ENCODE measurements at places on chromosomes 7 and 10.

GRCh38 chr10:124134251-124134893 lies 41.0 kb upstream of the CHST15 start:
- DNase-seq, result no peak

DNA sequence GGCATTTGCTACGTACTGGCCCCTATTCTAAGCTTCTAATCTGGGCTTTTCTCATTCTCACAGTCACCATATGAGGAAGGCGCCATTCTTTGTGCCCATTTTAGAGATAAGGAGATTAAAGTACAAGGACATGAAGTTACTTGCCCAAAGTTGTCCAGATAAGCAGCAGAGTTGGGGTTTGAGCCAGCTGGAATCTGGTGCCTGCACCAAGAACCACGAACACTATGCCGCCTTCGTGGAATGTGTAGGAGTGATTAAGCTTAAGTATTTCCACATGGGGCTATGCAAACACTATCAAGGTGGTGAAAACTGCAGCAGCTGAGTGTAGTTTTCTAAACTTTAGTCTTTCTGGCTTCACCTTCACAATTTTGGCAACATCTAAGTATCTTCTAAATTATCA lies 342.7 kb upstream of the ETV1 start:
- DNase-seq, result no peak

DNA sequence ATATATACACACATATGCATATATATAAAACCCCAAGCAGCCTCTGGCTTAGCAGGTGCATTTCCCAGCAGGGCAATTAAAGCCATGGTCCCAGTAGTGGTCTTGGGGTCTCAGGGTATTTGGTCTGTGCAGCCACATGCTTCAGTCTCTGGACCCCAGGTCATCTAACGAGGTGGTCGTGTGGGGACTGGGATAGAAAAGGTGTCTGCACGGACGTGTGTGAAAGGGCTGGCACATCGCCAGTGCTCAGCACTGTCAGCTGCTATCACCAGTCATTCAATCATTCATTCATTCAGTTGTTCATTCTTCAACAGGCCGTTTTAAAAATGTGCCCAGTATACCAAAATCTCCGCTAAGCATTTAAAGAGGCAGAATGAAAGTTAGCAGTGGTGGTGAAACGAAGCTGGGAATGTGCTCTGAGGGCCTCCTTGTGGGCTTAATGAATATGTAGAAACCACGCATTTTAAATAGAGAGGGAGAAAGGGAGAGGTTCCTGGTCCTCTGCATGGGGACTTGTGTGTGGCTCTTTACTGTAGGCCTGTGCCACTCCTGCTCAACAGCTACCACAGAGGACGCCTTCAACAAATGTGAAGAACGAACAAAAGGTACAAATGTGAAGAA lies 170.4 kb downstream of the EGFR start:
- DNase-seq, result no peak

DNA sequence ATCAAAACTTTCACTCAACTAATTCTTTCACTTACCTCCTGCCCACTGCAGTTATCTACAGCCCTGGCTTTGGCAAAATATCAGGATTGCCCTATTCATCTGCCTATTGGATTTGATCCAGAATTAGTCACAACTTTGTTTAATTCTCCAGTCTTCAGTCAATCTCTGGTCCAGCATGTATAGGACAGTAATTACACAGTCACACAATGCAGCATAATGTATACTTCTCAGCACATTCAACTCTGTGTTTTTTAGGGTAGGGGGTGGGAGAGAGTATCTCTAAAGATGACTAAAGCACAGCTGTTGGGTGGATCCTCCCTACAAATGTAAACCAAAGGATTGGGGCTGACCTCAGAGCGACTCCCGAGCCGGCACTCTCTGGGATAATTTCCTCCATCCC lies 17.7 kb upstream of the NRP1 start:
- DNase-seq, result peak; percentile 73

DNA sequence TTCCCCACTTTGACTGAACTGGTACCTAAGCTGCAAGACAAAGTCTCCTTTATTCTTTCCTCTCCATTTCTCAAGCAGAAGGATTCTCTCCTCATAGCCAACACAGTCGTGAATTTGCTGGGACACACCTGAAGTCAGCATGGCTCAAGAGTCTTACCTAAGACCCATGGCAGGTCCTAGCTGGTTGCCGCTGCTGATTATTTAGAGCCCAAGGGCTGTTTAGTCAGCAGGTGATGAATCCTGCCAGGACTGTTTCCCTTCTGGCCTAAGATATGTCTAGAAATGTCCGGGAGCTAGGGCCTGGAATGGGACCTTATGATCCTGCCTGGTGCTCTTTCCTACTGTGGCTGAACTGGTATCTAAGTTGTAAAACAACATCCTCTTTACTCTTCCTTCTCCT lies 82.8 kb downstream of the AHCYL2 start:
- DNase-seq, result no peak

DNA sequence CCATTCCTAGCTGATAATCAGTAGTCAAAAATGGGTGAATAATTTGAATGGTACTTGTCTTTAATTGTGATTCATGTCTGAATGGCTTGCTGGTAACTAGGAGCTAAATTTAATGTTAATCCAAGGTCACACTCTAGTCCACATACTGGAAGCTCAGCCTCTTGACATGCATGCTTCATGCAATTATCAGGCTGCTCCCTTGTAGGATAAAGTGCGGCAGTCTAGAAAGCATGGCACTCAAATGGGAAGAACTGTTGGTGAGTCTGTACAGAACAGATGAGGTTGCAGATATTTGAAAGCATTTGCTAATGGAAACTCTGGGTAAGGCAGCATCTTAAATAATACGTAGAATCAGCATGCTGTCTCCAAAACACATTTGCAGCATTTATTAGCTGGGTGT lies 499.4 kb downstream of the AUTS2 start:
- no peak for DNase-seq

DNA sequence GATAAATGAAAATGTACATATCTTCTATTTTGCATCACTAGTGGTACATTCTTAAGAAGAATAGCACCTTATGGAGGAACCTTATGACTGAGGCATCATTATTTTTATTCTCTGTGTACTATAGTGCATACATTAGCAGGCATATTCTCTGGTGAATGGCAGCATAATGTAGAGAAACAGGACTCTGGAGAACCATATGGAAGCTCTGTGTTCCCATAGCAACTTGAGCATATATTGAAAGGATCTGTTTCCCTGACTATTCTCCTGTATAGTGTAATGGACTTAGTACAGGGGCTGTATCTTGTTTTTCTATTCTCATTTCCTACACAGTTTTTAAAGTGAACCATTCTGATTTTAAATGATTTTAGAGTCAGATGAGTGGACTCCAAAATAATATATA lies 128.4 kb upstream of the SMIM30 start:
- no peak for DNase-seq

DNA sequence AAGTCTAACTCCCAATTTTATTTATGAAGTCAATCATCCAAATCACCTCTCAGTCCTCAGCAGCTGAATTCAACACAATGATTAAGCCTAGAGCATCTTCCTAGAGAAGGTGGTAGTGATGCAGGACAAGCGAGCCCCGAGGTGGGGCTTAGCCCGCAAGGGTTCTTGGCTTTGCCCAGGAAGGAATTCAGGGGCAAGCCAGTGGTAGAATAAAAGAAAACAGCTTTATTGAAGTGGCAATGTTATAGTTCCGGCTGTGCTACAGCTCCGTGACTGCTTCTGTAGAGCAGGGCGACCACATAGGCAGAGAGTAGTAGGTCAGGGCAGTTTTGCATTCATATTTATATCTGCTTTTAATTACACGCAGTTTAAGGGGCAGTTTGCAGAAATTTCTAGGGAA lies 18.1 kb downstream of the IL2RA start:
- DNase-seq, result no peak

DNA sequence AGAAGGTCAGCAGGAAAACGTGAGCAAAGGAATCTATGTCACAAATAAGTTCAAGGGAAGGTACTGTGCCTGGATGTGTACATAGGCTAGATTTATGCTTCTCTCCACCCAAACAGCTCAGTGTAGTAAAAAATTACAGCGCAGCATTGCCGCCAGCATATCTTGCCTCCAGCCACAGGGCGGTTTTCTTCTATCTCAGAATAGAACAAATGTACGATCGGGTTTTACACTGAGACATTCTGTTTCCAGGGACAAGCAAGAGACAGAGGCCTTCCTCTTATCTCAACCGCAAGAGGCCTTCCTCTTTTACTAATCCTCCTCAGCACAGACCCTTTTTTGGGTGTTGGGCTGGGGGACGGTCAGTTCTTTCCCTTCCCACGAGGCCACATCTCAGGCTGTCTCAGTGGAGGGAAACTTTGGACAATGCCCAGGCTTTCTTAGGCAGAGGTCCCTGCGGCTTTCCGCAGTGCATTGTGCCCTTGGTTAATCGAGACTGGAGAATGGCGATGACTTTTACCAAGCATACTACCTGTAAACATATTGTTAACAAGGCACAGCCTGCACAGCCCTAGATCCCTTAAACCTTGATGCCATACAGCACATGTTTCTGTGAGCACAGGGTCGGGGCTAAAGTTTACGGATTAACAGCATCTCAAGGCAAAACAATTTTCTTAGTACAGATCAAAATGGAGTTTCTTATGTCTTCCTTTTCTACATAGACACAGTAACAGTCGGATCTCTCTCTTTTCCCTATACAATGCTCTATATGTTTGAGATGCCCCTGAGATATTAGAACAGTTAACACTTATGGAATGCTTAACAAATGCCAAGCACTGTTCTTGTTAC lies 11.6 kb upstream of the ABHD11 start:
- no peak for DNase-seq

GRCh38 chr7:155837126-155837479 lies 24.8 kb upstream of the SHH start:
- no peak for DNase-seq

DNA sequence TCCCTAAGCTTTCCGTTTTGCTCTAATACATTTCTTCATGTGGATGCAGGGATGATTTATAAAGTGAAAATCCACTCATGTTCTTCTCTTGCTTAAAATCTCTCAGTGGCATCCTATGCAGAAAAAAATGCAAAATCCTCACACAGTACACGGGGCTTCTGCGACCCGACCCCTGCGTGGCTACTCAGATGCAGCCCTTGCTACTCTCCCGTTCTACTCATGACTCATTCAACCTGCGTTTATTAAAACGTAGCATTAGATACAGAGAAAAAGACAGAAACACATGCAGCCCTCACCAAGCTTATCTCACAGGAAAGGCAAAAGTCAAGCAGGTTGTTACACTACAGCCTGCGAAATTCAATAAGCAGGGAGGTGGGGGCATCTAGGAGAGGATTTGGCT lies 284.4 kb upstream of the PFKP start:
- DNase-seq, result no peak

- DNase-seq, result peak; percentile 21
Measured at GRCh38 chr10:43785252-43785651, 136.6 kb upstream of the ZNF32 start.

GRCh38 chr10:58662314-58662713 lies 149.6 kb downstream of the BICC1 start:
- DNase-seq, result no peak

DNA sequence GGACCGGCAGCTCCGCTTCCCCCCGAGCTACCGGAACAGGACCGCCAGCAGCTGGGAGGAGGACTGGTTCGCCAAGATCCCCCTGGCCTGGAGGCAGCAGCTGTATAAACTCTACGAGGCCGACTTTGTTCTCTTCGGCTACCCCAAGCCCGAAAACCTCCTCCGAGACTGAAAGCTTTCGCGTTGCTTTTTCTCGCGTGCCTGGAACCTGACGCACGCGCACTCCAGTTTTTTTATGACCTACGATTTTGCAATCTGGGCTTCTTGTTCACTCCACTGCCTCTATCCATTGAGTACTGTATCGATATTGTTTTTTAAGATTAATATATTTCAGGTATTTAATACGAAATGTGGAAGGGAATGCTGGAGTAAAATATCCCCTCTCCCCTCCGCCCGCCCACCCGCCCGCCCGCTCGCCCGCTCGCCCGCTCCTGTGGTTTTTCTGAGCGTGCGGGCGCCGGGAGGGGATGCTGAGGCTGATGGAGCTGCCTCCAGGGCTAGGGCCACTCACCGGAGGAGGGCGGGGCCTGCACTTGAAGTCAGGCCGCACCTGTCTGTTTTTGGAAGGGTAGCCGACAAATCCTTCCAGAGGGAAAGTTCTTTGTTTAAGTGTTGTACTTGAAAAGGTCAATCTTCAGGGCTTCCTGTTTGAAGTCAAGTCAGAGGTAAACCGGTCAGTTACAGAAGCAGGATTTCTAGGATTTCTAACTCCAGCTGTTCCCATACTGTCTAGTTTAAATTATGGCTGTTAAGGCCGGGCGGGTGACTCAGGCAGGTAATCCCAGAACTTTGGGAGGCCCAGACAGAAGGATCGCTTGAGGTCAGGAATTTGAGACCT lies 30.5 kb downstream of the CHST12 start:
- no peak for DNase-seq

- DNase-seq, result no peak
Measured at GRCh38 chr7:73507556-73507955, 14.5 kb downstream of the BAZ1B start.

DNA sequence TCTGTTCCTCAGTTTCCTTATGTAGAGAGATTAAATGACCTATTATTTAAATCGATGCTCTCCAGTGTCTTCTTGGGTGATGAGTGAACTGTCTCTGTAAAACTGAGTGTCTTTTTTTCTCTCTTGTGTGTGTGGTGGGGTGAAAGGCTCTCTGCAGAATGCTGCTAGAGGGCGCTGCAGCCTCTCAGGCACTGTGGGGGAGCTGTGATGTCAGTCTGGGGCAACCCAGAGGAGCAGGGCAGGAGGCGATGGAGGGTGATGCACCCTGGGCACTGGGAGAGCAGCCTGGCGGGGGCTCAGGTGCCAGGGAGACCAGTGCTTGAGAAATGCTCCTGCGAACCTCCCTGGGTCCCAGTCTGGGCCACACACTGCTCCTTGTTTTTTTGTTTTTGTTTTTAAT lies 110.1 kb upstream of the POM121L12 start:
- no peak for DNase-seq

DNA sequence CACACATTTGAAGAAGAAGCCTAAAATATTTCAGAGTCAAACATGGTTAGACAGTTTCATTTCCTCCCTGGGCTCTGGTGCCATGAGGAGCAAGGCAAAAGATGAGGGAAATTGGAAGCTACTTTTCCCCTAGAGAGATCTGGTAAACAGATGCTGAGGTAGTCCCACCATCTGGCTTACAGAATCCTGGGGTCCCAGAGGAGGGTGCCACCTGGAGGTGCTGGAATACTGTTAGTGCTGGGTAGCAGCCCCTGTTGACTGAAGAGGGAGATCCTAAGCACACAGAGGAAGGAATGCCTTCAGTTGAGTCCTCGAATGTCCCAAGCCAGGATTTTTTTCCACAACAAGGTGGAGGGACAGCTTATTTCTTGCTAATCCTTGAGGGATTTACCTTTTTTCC lies 160.1 kb downstream of the FZD1 start:
- DNase-seq, result peak; percentile 13
